ENCODE measurements at places on chromosomes 3 and 15.

- no peak for DNase-seq
Measured at GRCh38 chr3:140568842-140569520, 108.9 kb upstream of the TRIM42 start.

- no peak for DNase-seq
Measured at GRCh38 chr3:194367992-194368841, 1.3 kb downstream of the LRRC15 start.

DNA sequence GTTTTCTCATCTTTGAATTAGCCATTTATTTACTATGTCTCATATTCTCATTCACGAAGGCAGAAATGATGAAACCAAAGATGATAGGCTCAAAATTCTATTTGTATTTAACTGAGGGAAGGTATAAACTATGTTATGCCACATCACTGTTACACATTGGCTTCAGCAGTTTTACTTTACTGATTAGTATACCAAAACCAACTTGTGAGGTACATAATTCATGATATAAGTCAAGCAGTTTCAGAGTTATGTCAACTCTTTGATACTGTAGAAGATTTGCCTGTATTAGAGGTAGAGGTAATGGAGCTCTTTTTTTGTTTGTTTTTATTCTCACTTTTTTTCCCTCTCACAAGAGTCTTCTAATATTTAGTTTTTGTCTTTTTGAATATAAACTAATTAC lies 22.9 kb downstream of the CHMP2B start:
- DNase-seq, result no peak

GRCh38 chr15:50594311-50594710 lies 47.8 kb upstream of the USP50 start:
- no peak for DNase-seq

GRCh38 chr3:150271591-150271960 lies 136.5 kb upstream of the TSC22D2 start:
- no peak for DNase-seq

GRCh38 chr3:104412608-104413580 lies 953.8 kb upstream of the ALCAM start:
- no peak for DNase-seq

- DNase-seq, result no peak
Measured at GRCh38 chr3:176106380-176106779, 1090.9 kb downstream of the TBL1XR1 start.

GRCh38 chr3:148534089-148534988 lies 163.4 kb upstream of the AGTR1 start:
- no peak for DNase-seq

DNA sequence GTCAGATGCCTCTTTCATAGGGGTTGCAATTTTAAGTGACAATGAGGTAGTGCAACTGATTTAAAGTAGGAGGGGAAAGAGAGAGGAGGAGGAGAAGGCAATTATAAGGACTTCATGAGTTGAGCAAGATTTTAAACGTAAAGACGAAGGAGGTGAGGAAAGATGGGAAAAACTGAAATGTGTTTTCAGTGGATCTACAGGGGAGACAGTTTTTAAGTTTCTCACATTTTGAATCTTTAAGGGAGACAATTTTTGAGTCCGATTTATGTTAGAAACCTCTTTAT lies 68.7 kb upstream of the LIMD1 start:
- DNase-seq, result no peak

DNA sequence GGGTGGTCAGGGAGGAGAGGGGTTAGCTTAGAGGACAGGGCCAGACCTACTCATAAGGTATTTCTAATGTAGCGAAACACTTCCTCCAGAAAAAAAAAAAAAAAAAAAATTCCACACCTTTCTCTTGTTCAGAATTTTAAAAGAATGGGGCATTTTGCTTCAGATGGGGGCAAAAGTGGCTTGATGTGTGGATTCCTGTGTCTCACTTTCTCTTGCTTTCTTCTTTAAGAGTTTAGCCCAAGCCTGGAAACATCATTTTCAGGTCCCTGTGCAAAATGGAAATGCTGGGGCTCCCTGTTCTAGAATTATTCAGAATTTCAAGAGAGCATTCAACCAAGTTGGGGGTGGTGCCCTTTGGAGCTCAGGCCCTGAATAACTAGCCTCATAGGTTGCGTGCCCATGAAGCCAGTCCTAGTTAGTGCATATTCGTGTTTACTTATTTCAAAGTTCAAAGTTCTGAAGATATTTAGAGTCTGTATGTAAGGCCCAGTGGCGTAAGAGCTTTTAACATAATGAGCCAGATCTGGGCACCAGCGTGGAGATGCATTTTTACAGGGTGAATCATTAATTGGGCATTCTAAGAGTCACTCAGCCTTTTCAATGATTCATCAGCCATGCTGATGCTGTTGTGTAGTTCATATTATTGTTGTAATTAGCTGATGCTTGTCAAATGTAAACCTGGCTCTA lies 104.5 kb downstream of the RPLP1 start:
- no peak for DNase-seq

GRCh38 chr15:66757521-66757920 lies 55.5 kb downstream of the SMAD6 start:
- no peak for DNase-seq

DNA sequence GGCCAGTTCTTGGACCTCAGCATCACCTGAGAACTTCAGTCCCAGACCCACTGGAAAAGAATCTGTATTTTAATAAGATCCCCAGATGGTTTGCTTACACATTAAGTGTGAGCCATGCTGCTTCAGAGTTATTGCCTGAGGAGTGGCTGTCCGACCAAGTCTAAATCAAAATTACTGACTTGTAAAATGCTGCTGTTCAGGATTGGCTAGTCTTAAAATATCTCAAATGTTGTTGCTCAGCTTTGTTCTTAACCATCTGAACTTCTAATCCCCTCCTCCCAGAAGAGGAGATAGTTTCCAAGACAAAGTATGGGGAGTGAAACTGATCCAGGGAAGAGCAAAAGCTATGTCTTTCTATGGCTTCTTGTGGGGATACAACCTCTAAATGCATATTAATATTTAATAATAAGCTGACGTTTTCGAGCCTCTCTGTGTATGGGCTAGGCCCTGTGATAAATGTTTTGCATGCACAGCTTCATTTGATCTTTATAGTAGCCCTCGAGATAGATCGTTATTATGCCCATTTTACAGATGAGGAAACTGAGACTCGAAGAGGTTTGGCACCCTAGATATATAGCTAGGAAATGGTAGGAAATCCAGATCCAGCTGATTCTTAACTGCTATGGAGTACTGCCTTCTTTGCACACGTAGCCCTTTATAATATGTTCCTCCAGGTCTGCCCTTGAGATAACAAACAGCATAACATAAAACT lies 52.2 kb downstream of the DNASE1L3 start:
- no peak for DNase-seq

GRCh38 chr3:181741417-181741816 lies 29.7 kb downstream of the SOX2 start:
- no peak for DNase-seq

DNA sequence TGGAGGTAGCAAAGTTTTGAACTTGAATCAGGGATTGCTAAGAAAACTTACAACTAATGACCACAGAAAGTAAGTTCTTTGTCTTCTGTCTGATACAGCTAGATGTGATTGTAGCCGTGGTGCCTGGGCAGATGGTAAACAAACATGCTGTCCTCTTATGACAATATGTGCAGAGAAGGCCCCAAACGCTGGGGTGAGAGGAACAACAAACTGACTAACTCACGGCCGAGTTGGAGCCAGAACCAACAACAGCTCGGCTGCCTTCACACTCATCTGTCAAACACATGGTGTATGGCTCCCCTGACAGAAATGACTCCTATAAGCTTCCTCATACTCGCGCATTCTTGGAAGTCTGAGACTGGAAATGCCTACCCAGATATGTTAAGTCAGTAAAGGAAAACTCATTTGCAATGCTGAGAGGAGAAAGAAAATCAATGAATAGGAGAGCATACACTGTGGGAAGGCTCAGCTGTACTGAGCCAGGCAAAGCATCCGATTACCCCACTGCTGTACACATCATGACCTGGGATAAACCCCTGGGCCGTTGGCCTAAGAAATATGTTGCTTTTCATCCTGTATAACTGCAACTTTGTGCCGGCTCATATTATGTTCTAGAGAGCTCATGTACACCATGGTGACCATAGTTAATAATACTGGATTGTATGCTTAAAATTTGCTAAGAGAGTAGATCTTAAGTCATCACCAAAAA lies 5.7 kb downstream of the THBS1 start:
- DNase-seq, result no peak

DNA sequence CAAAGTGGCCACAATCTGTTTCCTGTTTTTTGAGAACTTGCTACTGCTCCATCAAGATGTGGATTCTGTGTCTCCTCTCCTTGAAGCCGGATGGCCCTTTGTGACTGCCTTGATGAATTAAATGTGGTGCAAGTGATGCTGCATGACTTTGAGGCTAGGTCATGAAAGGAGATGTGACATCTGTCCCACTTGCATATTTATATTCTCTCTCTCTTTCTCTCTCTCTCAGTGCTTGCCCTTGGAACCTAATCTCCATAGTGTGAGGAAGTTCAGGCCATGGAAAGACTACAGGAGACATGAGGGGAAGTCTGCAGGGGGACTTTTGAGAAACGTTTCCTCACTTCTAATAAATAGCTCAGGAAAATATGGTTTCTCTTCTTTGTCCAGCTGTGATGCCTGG lies 50.0 kb upstream of the ADPGK start:
- DNase-seq, result no peak

DNA sequence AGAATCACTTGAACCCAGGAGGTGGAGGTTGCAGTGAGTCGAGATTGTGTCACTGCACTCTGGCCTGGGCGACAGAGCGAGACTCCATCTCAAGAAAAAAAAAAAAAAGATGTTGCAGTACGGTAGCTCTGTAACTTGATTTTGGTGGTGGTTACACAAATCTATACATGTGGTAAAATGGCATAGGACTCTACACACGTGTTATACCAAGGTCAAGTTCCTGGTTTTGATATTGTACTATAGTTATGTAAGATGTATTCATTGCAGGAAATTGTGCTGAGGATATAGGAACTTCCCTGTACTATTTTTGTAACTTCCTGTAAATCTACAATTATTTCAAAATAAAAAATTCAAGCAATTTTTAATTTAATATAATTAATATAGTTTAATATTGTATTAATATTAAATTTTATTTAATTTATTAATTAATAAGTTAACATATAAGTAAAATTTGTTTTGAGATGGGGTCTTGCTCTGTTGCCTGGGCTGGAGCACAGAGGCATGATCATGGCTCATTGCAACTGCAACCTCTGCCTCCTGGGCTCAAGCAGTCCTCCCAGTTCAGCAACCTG lies 9.9 kb downstream of the MYD88 start:
- no peak for DNase-seq

DNA sequence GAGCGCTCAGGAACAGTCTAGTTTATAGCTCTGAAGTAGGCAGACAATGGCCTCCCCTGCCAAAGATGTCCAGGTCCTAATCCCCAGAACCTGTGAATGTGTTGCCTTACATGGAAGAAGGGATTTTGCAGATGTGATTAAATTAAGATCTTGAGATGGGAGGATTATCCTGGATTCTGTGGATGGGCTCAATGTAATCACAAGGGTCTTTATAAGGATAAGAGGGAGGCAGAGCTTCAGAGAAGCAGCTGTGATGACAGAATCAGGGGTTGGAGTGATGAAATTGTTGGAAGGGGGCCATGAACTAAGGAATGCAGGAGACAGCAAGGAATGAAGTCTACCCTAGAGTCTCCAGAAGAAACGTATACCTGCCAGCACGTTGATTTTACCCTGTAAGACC lies 14.0 kb upstream of the GK5 start:
- no peak for DNase-seq

- peak; percentile 34 for DNase-seq
Measured at GRCh38 chr3:172673210-172673679, 37.6 kb downstream of the NCEH1 start.

DNA sequence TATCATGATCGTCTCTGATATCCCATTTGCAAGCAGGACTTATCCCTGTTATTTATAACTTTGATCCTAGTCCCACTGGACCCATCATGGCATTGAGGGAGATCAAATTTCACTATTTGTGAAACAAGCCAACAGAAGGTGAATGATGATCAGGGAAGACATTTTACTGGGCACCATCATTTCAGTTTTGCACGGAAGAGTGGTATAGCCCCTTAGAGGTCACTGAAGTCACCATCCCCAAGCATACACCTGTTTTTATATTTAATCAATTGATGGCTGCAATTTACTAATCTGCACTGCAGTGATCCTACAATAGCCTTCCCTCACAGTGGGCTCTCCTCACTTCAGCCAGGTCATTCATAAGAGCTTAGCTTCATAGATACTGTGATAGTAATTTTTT lies 132.4 kb downstream of the FHIT start:
- DNase-seq, result no peak
